Jurkat, Clone E6-1 (cell line): ENCODE measurements at places on chromosomes 3 and 15.

DNA sequence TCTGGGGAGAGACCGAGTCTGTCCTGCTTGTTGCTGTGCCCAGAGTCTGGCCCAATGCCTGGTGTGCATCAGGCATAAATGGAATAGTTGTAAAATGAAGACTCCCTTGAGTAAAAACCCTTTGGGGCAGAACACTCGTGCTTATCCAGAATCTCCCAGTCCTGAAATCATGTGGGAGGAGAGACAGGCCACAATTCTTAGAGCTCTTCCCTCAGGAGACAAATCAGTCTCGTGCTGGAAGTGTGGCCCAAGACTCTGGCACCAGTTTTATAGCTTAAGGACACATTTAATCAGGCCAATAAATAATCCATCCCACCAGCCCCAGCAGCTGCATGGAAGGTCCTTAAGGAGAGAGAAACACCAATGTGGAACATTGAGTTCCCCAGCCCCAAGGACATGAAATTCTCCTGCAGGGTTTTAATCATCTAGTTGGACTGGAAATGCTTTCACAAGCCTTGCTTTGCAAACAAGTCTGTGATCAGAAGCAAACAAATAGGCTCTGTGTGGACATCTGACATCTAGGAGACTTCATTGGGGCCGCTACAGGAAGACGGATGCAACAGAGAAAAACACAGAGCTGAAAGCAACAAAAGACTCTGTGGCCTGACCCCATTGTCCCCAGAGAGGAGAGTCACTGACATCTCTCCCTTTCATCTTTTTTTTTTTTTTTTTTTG, 70.4 kb downstream of the LSM3 start:
- no peak for DNase-seq

DNA sequence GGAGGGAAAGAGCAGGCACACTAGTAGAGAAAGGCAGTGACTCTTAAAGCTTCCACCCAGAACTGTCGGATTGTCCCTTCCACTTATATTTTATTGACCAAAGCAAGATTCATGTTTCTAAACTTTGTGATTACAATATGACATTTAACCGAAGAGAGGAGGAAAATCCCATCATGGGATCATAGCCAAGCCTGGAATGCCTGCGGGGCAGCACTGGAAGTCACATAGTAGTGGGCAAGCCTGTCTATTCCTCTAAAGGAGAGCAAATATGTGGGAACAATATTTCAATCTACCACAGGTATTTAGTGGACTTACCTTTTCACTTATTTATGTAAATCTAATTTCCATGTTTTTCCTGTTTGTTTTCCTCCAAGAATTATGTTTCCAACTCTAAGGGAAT, 3.8 kb upstream of the TMOD3 start:
- DNase-seq = no peak

DNA sequence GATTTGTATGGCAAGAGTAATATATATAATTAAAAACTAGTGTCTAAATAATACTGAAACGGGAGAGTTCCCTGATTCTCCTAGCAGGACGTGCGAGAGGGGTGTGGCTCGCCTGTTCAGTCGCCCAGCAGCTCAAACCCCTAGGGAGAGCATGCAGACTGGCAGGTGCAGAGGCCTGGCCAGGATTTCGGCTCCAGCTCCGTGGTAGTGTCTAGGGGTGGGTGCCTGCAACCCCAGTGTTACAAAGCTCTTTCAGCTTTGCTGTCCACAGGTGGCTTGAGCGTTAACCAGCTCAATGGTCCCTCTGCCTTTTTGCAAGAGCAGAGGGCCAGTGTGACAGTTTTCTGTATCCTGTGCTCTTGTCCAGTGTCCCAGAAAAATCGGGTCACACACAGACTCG, 226.6 kb downstream of the ALCAM start:
- DNase-seq = no peak

- DNase-seq = no peak
Observed at GRCh38 chr3:94735354-94735753, 672.5 kb downstream of the NSUN3 start.

GRCh38 chr3:57029383-57029782, 31.1 kb upstream of the SPATA12 start:
- no peak for DNase-seq

DNA sequence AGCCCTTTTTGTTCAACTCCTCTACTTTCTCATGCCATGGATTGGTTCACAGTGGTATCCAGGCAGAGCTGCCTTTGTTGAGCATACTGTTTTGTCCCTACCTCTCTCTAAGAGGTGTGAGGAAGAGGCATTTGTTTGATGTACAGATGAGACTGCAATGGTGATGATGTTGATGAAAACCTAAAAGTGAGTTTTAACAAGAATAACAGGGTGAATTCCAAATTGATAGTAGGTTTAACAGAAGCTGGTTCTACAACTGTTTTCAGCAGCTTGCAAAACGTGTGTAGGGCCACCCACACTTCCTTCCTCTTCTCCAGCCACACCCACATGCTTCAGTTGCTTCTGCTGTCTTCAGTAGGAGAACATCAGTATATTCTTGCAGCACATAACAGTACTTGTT, 10.2 kb downstream of the SNRK start:
- peak; percentile 71 for DNase-seq

GRCh38 chr3:115699706-115700105, 76.4 kb downstream of the GAP43 start:
- DNase-seq = no peak

DNA sequence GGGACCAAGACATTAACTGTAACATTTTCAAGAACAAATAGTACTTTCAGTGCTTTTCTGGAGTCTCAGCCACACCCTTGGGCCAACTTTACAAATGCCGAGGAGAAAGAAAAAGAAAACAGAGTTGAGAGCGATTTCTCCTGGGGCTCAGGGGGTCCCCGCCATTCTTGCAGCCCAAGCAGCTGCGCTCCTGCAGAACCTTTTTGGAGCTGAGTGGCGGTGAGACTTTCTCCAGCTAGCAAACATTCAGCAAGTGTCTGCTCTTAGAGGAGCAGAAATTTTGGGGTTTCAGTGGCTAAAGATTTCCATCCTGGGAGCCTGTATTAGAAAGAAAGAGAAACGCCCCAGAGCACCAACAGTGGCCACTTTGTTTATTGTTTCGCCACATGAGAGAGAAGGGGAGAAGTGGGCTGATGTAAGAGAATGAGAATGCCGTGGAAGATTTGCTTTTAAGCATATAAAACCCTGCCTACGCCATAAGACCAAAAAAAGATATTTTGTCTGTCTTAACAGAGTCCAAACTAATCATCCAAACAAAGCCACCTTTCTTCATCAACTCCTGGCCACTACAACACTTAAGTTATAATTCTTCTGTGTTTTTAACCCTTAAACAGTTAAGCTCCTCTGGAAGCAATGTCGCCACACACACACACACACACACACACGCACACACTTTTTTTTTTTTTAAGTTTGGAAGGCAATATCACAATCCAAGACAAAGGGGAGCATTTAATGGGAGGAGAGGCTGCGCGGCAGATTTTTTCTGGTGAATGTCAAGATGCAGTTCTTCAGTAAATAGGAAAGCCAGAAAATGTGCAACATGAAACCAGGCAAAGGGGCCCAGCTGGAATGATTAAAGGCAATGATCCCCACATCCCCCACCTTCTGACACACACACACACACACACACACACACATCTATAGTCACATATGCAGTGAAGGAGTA, 19.2 kb downstream of the EID1 start:
- no peak for DNase-seq

- no peak for DNase-seq
Observed at GRCh38 chr3:134072881-134073582, 43.3 kb upstream of the SLCO2A1 start.

GRCh38 chr15:39672666-39673065, 91.8 kb downstream of the THBS1 start:
- no peak for DNase-seq

DNA sequence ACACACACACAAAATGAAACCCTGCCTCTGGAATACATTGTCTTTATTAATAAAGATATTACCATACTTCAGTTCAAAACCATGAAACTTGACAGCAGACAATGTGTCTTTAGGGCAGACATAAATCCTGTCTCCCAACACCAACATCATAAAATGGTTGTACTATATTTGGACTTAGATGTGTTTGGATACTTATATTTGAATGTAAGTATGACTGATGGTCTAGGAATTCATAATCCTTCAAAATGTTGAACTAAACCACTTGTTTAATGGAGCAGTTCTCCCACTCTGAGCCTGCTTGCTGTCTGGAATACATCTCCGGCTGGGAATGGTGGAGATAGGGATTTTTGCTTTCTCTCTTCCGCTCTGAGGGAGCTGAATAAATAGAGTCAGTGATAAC, 10.6 kb downstream of the FBN1 start:
- DNase-seq = no peak

GRCh38 chr3:67515778-67516177, 138.6 kb downstream of the SUCLG2 start:
- no peak for DNase-seq

GRCh38 chr15:42456971-42457370, 34.0 kb downstream of the ZNF106 start:
- DNase-seq = no peak

DNA sequence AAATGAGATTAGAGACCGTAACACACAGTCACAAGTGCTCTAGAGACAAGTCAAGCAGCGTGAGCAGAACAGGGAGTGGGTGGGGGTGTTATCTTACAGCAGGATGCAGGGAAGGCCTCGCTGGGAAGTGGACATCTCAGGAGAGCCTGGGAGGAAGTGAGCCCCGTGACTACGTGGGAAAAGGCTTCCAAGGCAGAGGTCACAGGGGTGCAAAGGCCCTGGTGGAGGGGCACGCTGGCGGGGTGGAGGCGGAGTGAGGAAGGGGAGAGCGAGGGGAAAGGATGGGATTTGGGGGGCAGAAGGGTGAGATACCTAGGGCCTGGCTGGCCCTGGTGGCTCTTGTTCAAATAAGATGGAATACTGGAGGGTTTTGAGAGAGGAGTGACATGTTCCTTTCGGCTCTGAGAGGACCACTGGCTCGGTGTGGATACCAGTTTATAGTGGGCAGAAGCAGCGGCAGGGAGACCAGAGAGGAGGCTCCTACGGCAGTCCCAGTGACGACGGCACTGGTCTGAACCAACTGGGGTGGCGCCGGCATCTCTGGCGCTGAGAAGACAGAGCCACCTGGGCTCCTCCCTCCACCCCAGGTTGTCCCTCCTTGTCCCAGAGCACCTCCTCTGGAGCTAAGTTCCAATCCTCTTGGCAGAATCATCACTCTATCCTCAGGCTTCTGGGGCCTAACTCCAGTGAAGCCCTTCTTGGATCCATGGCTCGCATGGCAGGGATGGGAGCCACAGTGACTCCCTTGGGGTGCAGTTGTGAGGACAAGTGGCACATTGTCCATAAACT, 266.2 kb upstream of the LYSMD4 start:
- DNase-seq = no peak

DNA sequence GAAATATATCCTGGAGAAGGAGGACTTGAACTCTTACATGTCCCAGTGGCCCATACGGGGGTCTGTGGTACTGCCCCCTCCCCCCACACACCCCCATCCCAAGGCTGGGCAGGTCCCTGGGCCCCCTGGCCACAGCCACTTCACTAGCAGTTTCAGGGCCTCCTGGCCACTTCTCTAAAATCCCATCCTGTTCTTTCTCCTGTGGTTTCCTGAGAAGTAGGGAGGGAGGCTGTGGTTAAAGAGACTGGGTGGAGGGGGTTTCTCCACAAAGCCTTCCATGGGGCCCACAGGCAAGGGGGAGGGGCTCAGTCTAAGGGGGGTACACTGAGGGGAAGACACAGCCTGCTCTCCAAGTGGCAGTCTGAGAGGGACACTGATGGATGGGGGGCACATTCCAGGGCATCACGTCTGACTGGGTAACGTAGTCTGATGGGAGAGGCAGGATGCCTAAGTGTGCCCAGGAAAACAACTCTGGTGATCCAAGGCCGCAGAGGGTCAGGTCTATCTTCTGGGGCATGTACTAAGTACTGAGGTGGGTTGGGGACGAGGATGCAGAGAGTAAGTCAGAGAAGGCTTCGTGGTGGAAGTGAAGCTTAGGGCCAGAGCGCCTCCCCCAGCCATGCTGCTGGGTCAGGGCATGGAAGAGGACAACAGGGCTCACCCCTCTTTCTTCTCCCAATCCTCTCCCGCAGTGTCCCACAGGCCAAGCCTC, 48.0 kb upstream of the C15orf39 start:
- DNase-seq = peak; percentile 52

GRCh38 chr3:162765524-162765923, 1268.9 kb downstream of the OTOL1 start:
- DNase-seq = no peak

DNA sequence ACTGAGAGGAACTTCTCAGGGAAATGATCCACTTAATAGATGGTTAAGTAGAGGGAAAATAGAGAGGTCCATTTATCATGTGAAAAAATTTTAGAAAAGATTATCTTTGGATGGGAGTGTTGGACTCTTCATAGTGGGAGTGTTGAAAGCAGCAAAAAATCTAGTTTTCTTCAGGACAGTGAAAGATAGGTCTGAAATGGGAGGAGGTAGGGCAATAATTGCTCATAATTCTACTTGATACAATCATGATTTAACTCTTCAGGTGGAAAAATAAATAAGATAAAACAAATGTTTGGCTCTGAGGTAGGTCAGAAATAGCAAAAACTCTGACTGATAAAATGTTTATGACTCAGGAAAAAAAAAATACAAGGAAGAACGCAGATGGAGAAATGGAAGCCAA, 144.1 kb upstream of the DPH6 start:
- no peak for DNase-seq

DNA sequence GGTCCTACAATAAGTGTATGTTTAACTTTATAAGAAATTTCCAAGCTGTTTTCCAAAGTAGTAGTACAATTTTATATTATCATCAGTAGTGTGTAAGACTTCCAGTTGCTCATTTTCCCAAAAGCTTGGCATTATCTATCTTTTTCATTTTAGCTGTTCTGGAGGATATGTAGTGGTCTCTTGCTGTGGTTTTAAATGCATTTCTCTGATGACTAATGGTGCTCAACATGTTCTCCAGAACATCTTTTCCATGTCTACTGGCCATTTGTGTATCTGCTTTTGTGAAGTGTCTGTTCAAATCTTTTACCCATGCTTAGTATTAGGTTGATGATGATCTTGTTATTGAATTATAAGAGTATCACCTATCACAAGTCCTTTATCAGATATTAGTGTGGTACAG, 13.3 kb downstream of the BCL2A1 start:
- DNase-seq = no peak

DNA sequence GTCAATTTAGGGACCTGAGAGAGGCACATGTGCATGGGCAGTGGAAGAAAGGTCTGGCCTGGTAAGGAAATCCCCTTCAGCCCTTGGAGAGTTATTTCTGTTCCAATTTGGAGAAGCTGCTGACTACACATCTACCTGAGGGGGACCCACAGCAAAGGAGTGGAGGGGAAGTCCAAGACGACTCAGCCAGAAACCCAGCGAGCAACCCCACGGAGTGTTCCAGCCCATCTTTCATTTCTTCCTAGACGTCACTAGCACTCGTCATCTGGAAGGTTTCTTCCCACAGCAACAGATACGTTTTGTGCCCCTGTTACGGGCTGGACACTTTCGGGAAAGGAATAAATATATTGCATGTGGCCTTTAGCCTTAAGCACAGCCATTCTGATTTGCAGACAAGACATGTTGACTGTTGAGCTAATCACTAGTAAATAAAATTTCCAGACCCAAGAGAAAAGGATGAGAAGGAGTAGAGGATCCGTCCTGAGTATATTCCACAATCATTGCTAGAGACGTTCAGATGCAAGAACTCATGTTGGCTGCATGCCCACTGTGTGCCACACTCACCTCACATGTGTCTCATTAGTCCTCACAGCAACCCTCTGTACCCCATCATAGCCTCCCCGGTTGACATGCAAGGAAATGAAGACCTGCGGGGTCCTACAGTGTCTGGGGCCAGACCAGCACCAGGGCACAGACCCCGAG, 7.8 kb upstream of the FAM174B start:
- no peak for DNase-seq
